ENCODE measurements at places on chromosomes 3 and 15.
A peak's percentile ranks its signal among the peaks of the same experiment; 100 is the strongest.

- no peak for DNase-seq
Measured at GRCh38 chr3:103127737-103128136, 692.9 kb downstream of the ZPLD1 start.

DNA sequence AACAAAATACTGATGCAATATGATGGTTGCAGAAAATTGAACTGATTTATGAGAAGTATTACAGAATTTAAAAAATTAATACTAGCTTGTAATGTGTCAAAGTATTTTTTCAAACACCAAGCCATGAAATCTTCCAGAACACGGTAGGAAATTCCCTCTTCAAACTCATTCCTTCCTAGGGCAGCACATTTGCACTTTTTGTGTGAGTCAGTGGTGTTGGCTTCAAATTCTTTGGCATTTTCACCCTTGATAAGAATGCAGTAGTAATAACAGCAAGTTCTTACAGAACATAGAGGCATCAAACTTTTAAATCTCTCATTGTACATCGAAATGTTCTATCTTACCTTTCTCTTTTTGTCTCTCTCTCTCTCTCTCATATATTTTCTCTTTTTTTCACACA is 191.8 kb downstream of the CGGBP1 start:
- DNase-seq: no peak

DNA sequence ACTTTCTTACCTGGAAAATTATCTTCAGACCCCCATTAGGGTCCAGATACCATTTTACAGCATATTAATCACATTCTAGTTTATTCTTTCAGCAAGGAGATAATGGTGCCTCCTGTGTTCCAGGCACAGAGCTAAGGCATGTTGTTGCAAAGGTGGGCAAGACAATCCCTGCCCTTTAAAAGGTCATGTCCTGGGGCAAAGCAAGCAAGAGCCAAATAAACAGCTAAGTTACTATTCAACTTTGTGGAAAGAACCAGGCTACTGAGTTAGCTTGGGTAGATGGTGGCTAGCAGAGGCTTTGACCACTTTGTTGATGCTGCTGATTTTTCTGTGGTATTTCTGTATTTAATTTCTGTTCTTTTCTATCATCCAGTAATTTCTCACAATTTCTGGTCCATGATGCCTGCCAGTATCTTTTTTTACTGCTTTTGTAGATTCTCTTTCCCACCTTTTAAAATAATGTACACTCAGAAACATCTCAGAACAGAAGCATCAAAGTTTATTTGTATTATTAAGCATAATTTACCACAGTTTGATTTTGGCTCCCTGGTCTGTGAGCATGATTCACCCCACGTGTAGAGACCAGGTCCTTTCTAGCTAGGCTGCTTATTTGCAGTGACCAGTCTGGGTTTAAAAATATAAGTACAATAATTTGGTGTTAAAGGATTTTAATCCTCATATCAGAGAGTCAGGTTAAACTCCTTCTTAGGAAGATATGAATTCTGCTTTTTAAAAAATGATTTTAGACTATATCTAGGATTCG is 71.5 kb downstream of the LRRC28 start:
- no peak for DNase-seq

GRCh38 chr15:46304321-46304720 is 669.5 kb downstream of the SQOR start:
- DNase-seq: no peak

GRCh38 chr15:64634027-64634426 is 141.4 kb downstream of the RBPMS2 start:
- peak; percentile 11 for DNase-seq
